ENCODE measurements at places on chromosomes 6 and 20. TPM values are rescaled to one million over a fixed set of nuclear protein-coding genes. Genes with fewer than 3 reads are reported as not detected.

The HECA gene
- 4.4 TPM for total RNA-seq

The EYA4 gene
- total RNA-seq, result 0.10 TPM

The EDN3 gene
- total RNA-seq, result not detected

The LY6G6C gene
- total RNA-seq, result not detected

The SLC29A1 gene
- total RNA-seq, result 68.6 TPM

The SALL4 gene
- 127 TPM for total RNA-seq

The SYNDIG1 gene
- 8.5 TPM for total RNA-seq

The MARCKS gene
- total RNA-seq, result 92.7 TPM

The SERAC1 gene
- total RNA-seq, result 19.2 TPM

The LRRC73 gene
- not detected for total RNA-seq

The EEF1A2 gene
- 30.7 TPM for total RNA-seq

The MYH7B gene
- total RNA-seq, result 0.18 TPM

The FAM209B gene
- total RNA-seq, result 0.59 TPM

The MOCS3 gene
- total RNA-seq, result 9.1 TPM

The KHDC1 gene
- 3.3 TPM for total RNA-seq

The CD93 gene
- total RNA-seq, result not detected

The MUC21 gene
- not detected for total RNA-seq

The PCSK2 gene
- 0.10 TPM for total RNA-seq

The HLA-DQA2 gene
- total RNA-seq, result not detected

The TREML2 gene
- total RNA-seq, result not detected

The CENPW gene
- total RNA-seq, result 19.6 TPM

The BPIFA1 gene
- total RNA-seq, result not detected

The CST5 gene
- not detected for total RNA-seq

The GPR6 gene
- 0.63 TPM for total RNA-seq

The TINAG gene
- not detected for total RNA-seq

The ANKRD66 gene
- total RNA-seq, result not detected

The PTPRK gene
- 36.9 TPM for total RNA-seq

The MYB gene
- total RNA-seq, result 1.8 TPM

The STMND1 gene
- total RNA-seq, result not detected

The PTK6 gene
- 0.30 TPM for total RNA-seq

The TMX4 gene
- 8.2 TPM for total RNA-seq

The B3GAT2 gene
- total RNA-seq, result 0.18 TPM

The CDSN gene
- total RNA-seq, result not detected

The ZKSCAN4 gene
- total RNA-seq, result 6.7 TPM

The CASS4 gene
- total RNA-seq, result not detected

The MUCL3 gene
- total RNA-seq, result not detected

The BNIP5 gene
- total RNA-seq, result not detected

The PBOV1 gene
- total RNA-seq, result not detected

The PAX1 gene
- total RNA-seq, result not detected

The PSMB9 gene
- not detected for total RNA-seq

The APOBEC2 gene
- total RNA-seq, result not detected

The SPINT3 gene
- not detected for total RNA-seq

The CTCFL gene
- 14.2 TPM for total RNA-seq

The RSPO3 gene
- total RNA-seq, result not detected

The TBC1D22B gene
- 17.5 TPM for total RNA-seq

The TDRD6 gene
- not detected for total RNA-seq

The FHL5 gene
- not detected for total RNA-seq

The TP53TG5 gene
- not detected for total RNA-seq

All from H7 (cell line).